ENCODE measurements at places on chromosomes 13 and 19.

DNA sequence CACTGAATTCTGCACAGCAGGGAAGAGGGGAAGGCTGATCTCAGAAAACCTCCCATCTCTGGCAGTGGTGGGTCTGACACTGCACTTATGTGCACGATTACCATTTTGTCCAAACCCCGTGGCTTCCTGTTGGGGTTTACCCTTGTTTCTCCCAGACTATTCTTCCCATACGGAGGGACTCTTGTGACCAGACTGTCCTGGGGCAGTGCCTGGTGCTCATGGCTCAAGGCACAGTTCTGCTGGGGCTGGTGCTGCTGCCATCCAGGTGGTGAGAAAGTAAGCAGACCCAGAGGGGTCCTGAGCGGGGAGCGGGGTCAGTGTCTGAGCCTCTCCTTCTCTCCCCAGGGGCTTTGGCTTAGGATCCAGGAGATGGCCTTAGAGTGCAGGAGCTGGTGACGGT is 5.1 kb upstream of the SIGLEC9 start:
- DNase-seq = no peak

DNA sequence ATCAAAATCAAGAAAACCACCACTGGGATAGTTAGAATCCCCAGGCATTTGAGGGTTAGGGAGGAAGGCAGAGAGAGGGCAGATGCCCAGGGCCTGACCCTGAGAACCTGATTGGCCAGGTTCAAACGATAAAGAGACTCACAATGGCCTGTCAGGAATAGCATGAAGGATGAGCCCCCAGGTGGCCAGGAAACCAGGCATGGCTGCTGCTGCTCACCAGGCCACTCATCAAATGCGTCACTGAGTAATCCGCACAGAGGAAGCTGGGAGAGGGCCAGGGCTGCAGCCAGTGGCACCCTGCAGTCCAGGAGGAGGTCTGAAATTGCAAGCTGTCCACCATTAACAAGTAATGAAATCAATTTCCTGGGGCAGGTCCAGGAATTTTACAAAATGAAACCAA is 111.3 kb downstream of the KATNAL1 start:
- no peak for DNase-seq

- no peak for DNase-seq
These were observed 311.3 kb downstream of the DLEU7 start for GRCh38 chr13:50531917-50532899.

DNA sequence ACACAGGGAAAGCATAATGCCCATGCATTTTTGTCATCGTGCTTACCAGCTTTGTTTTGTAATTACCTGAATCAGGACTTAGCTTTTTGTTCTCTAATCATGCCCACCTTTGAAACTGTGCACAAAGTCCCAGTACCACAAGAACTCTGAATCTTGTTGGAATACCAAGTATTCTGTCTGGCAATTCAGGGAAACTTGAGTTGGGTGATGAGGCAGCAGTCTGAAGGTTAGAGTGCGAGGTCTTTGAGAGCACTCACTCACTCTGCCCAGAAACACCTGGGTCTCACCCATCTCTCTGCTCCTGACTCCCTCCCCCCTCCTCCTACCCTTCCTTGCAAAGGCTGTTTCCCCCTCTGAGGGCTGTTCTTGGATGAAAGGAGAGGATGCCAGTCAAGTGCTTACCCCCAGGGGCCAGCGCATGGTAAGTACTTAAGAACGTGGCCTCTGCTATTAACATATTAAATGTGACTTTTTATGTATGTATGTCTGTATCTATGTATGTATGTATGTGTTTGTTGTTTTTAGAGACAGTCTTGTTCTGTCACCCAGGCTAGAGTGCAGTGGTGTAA is 22.4 kb downstream of the SIPA1L3 start:
- DNase-seq = no peak

DNA sequence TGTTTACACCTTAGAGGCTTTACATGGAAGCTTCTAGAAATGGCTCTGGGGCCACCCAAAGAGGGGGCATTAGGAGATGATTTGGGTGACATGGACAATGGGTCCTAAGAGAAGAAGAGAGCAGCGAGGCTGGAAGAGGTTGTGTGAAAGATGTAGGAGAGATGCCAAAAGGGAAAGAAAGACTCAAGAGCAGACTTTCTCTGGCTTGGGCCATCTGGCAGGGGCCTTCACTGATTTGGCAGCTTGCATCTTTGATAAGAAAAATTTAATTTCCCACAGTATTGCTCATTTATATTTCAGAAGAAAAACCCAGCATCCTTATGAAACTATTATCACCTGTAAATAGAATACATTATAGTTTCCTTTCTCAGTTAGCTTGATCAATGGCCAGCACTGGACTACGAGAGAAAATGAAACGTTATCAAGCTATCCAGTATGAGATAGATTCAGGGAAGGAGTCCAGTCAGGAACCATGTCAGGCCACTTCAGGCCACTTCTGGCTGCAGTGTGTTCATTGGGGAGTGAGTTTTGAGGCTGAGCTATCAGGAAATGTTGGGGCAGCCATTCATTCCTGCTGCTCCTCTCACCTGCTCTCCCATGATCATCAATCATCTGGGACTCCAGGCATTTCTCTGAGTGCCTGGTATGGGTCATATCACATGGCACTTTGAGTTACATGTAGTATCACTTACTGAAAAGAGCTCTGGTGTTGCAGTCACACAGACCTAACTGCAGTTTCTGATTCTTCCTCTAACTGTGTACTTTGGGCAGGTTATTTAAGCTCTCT is 10.3 kb downstream of the SCEL start:
- no peak for DNase-seq

DNA sequence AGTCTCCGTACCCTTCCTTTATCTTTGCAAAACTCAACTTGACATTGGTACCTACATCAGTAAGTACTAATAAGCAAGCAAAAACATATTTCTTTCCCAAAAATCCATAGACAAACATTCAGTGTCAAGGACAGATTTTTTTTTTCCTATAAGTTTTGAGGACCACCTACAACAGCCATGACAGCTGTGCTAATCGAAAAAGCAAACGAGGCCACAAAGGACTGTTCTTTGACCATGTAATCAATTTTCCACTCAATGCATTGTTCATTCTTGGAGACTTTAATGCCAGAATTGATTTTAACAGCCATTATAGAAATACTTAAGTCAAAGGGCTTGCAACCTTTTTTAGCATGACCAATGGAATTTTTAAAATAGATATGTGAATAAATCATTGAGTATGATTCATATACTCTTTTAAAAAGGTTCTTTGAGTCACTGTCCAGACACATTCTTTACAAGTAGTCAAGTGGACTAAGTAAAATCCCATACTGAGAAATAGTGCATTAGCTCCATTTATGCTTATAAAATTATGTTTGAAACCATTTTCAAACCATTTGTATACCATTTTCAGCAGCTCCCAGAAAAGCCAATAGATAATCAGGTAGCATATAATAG is 323.9 kb downstream of the MZT1 start:
- DNase-seq = no peak

- no peak for DNase-seq
These were observed 105.9 kb downstream of the AKAP11 start for GRCh38 chr13:42377640-42378382.

DNA sequence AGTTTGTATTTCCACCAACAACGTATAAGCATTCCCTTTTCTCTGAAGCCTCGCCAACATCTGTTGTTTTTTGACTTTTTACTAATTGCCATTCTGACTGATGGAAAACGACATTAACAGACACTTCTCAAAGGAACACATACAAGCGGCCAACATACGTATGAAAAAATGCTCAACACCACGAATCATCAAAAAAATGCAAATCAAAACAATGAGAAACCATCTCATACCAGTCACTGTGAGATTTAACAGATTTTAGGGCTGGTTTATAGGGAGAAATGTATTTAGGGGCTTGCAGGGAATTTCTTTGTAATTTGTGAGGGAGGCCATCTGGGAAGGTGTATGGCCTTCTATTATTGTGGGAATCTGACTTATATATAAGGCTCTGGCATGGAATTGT is 2.8 kb upstream of the DZIP1 start:
- no peak for DNase-seq

DNA sequence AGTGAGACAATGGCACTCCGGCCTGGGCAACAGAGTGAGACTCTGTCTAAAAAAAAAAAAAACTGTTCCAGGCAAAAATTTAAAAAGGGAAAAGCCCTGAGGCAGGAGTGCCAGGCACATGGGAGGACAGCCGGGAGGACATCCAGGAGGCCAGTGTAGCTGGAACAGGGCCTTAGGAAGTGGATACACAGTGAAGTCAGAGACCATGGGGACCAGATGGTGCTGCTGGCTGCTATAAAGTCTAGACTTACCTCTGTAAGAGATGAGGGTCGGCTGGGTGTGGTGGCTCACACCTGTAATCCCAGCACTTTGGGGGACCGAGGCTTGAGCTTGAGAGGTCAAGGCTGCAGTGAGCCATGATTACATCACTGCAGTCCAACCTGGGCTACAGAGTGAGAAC is 15.0 kb downstream of the HAS1 start:
- DNase-seq = no peak

DNA sequence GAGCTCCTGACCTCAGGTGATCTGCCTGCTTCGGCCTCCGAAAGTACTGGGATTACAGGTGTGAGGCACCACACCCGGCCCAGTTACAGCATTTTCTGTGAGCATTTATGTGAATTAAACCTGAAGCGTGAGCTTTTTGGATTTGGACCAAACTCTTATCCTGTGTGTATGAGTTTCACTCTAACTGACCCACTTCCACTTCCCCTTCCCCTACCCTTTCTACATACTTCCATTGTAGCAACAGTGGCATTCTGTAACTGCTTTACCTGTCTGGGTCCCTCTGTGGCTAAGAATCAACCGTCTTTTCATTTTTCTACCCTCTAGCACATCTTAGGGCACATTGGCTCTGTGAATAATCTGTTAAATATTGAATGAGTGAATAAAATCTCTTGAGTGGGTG is 16.2 kb downstream of the FRY start:
- no peak for DNase-seq

GRCh38 chr13:80086304-80086721 is 254.6 kb downstream of the SPRY2 start:
- no peak for DNase-seq

- no peak for DNase-seq
These were observed 22.9 kb upstream of the IGSF23 start for GRCh38 chr19:44590245-44591059.

GRCh38 chr13:76029706-76030105 is 393.6 kb downstream of the LMO7 start:
- DNase-seq = no peak

- DNase-seq = no peak
These were observed 9.6 kb upstream of the TNFRSF19 start for GRCh38 chr13:23560571-23561089.

DNA sequence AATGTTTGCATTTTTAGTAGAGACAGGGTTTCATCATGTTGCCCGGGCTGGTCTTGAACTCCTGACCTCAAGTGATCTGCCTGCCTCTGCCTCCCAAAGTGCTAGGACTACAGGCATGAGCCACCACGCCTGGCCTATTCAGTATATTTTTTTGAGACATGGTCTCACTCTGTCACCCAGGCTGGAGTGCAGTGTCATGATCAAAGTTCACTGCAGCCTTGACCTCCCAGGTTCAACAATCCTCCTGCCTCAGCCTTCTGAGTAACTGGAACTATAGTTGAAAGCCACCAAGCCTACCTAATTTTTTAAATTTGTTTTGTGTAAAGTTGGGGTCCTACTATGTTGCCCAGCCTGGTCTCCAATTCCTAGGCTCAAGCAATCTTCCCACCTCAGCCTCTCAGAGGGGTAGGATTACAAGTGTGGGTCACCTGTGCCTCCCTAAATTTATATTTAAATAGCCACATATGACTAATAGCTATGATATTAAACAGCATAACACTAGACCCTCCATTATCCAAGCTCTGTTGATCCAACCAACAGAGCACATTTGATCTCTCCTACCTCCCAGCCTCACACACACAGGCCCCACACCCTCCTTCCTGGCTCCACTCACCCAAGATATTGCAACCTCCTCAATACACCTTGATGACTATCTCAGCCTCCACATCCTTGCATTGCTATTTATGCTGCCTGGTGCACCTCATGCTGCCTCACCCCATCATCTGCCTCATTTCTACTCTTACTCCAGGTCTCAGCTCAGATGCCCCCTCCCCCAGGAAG is 2.1 kb upstream of the CEACAM19 start:
- DNase-seq = no peak

- DNase-seq = no peak
These were observed 60.5 kb downstream of the SPATA13 start for GRCh38 chr13:24221007-24221406.

- DNase-seq = no peak
These were observed 15.5 kb upstream of the SLC7A10 start for GRCh38 chr19:33241091-33241529.

DNA sequence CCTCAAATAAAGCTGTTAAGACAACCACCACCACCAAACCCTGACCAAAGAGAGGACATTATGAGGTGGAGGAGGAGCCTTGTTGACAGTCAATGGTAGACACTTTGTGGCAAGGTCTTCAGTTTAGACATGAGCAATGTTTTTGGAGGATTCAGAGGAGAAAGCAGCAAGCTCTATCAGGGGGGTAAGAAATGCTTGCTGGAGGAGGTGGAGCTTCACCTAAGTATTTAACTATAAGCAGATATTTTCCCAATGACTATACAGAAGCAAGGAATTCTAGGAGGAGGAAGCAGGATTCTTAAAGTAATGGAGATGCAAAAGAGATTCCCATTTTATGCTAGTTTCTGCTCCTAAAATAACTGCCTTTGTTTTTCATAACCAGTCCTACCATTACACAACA is 74.2 kb downstream of the TRPC4 start:
- DNase-seq = no peak

DNA sequence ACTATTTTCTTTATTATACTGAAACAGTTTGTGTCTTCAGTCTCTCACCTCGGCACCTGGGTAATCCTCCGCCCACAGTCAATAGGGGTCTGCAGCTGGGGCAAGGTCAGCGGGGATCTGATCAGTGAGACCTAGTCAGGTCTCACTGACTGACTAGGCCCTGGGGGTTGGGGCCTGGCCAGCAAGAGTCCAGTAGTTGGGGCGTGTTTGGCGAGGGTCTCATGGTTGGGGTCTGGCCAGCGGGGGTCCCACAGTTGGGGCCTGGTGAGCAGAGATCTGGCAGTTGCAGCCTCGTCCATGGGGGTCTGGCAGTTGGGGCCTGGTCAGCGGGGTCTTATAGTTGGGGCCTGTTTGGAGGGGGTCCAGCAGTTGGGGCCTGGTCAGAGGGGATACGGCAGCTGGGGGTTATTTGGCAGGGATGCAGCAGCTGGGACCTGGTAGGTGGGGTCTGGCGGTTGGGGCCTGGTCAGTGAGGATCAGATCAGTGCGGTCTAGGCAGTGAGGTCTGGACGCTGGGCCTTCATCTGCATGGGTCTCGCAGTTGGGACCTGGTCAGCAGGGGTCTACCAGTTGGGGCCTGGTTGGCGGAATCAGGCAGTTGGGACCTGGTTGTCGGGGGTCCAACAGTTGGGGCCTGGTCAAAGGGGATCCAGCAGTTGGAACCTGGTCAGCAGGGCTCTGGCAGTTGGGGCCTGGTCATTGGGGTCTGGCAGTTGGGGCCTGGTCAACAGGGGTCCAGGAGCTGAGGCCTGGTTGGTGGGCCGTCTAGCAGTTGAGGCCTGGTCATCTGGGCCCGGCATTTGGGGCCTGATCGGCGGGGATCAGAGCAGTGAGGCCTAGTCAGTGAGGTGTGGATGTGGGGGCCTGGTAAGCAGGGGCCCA is 61.1 kb upstream of the TPM4 start:
- no peak for DNase-seq

Measured in stimulated activated CD8-positive, alpha-beta memory T cell treated with anti-CD3 and anti-CD28 coated beads, Interleukin-7, amount 100 ng/mL, for 4 hours (primary cell).